Stimulated activated CD8-positive, alpha-beta memory T cell treated with anti-CD3 and anti-CD28 coated beads, Interleukin-4, amount 100 ng/mL, for 1 hour (primary cell): ENCODE measurements at places on chromosomes 3 and 15.

DNA sequence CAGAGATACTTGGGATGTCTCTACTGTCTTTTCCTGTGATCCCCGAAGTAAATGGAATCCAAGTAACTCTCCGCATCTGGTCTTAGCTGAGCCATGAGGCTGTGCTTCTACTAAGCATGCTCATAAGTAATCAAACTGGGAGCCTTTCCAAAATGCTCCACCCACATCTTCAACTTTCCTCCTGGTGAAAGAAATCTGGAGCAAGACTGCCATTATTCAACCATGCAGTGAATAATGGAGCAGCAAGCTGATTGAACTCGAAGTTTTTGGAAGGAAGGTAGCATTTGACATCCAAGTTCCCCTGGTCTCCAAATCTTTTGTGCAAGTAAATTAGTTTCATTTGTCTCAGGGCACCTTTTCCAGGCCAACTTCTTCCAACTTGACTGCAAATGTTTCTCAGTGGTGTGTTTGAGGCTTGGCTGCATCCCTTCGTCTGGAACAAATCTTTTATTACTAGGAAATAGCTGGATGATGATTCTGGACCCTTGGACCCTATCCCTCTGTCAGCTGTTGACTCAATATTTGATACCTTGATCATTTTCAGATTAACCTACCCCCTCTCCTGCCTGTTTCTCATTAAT, 19.4 kb downstream of the GXYLT2 start:
- no peak for DNase-seq

DNA sequence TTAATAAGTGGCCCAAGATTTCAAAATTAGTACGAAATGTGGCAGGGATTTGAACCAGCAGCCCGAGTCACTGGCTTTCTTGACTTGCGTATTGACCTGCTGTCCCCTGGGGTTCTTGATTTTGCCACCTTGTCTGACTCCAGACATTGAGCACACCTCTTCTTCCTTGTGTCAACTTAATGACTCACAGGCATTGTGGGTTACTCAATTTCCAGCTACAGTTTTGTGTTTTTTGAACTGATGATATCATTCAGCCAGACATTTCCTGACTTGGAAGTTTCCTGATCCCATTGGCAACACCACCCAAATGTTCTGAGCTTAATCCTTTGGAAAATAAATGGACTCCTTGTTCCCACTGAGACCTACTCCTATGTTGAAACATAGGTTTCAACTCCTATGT, 64.2 kb downstream of the MOBP start:
- no peak for DNase-seq

DNA sequence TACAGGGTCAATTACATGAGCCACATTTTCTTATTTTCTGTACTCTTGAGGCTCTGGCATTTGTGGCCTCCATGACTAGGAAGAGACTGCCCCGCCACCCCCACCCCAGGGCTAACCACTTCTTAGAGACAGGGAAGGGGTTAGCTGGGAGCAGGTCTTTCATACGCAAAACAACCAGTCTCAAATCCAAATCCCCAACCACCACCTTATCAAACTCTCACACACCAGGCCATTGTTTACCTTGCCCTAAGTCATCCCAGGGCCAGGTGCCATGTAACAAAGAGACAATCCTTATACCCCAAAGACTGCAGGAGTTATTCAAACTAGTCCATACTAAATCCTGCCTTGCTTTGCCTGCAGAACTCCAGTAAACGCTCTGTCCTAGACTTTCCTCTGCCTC, 77.8 kb downstream of the B3GNT5 start:
- DNase-seq, result no peak

- DNase-seq, result no peak
Observed at GRCh38 chr15:98703126-98703685, 54.9 kb downstream of the IGF1R start.

- DNase-seq, result no peak
Observed at GRCh38 chr3:140365872-140366697, 311.8 kb upstream of the TRIM42 start.

DNA sequence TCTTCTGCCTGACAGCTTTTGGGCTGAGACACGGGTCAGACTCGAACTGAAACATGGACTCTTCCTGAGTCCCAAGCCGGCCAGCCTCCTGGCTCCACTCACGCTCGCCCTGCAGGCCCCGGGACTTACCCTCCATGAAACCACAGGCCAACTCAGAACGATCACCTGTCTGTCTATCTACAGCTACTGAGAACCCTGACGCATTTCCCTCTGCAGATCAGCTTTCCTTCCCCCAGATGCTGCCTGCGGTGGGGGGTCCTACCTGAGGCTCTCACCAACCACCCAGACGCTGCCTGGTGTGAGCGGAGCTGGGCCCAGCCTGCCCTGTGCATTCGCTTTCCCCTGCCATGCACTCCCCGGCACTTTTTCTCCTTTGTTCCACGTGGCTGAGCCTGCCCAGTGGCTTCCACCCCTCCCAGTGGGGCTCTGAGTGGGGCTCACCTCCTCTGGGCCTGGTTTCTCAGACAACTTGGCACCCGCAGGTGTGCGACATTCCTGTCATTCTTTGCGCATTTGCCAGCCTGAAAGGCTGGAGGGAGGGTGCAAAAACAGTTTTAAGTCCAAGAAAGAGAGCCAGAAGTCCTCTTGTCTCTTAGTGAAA, 60.2 kb downstream of the PLXNA1 start:
- no peak for DNase-seq

DNA sequence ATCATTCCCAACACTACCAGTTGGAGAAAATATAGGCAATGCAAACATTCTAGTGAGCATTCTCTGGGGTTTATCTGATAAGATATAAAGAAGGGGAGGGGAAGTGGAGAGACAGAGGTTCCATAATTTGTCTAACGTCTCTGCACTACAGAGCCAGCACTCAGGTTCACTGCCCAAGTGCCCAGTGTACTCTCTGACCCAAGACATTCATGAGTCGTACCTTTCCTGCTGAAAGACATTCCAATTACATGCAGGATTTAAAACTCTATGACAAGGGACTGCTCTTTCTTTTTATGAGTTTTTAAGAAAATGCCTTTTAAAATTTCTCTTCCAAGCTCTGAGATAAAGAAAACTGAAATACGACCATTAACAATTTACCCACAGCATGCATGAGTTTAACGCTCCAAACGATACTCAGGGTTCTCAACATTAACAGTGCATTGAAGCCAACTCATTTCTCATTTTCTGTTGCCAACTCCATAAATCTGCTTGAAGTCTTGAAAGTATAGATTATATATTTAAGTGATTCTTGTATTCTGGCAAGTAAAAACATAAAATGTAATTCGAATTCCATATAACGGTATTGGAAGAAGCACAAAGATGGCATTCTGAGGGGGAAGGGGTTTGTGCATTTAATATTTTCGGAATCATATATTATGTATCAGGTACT, 193.4 kb downstream of the SUCLG2 start:
- no peak for DNase-seq

DNA sequence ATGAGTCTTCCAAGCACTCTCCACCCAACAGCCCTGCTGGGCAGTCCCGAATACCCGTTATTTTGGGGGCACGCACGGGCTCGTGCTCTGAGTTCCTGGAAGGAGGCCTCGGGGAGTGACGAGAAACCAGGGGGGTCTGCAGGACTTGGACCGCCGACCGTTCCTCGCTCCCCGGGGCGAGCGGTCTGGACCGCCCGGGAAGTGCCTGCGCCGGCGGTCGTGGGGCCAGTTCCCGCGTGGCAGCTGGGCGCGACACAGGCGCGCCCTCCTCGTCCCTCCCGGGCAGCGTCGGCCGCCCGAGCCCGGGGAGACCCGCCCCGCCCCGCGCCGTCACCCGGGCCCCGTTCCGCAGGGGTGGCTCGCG, 387 bp downstream of the GNB4 start:
- no peak for DNase-seq

DNA sequence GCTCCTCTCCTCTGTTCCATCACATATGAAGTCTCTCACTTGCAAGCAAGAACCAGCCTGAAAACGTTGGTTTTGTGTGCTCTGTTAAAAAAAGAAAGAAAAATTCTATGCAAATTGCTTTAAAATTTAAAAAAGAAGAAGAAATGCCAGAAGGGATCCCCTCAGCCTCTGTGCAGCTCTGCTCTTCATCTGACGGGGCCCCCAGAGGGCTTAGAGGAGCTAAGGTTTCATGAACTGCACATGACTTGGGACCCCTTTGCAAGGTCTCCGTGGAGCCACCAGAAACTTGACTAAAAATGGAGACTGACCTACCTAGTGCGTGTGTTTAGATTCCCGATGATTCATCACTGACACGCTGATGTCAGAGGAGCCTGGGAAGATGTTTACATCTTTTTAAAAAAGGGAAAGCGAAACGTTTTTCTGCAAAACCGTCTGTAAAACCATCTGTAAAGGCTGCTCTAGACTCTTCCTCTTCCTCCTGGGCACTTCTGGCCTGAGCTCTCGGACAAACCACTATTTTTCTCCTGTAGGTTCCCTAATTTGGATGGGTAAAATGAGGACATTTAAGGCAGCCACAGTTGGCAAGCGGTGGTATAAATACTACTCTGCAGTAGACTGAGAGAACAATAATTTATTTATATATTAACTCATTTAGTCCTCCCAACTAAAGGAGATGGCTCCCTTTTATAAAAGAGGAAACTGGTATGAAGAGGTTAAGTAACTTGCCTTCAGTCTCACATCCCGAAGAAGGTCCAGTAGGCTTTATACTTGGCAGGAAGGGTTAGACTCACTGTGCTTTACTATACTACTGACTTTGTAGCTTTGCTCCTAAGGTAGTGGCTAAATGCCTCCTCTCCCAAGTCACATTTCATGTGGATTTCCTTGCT, 67.2 kb upstream of the POLG start:
- no peak for DNase-seq

DNA sequence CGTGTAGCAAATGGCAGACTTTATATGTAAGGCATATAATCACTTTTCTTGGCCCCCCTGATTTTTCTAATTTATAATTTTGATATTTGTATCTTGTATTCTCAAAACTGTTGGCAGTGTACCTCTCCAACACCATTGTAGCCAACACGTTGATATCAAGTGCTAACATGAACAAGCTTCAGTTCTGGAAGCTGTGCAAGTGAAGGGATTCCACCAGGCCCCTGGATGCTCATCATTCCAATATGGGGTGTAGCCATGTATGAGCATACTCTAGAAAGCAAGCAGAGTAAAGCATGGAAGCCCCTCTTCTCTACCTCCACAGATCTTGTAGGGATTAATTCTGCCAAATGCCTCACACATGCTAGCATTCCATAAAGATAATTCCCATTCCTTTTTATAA, 211.3 kb downstream of the MYRIP start:
- no peak for DNase-seq

DNA sequence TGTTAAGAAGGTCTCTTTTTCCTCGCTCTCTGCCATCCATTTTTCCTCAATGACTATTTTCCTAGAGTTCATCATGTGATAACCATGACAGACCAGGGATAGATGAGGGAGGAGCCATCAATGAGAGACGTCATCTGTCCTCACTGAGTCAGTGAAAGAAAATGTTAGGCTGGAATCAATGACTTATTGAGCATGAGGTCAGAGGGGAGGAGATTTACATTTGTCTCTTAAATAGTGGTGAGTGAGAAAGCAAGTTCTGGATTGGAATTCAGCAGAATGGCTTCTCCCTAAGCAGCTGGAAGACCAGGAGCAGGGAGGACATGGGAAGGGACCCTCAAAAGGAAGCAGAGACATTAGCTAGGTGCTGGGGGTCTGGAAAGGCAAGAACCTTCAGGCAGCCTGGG, 28.2 kb upstream of the USP3 start:
- no peak for DNase-seq

GRCh38 chr3:134364936-134365765, 9.1 kb downstream of the AMOTL2 start:
- no peak for DNase-seq

GRCh38 chr3:60803216-60804173, 447.8 kb downstream of the FHIT start:
- DNase-seq, result no peak

- no peak for DNase-seq
Observed at GRCh38 chr15:40594429-40594836, 384 bp downstream of the KNL1 start.

- no peak for DNase-seq
Observed at GRCh38 chr15:90211440-90212143, 10.5 kb downstream of the SEMA4B start.

- no peak for DNase-seq
Observed at GRCh38 chr3:149895339-149895738, 75.4 kb downstream of the PFN2 start.

DNA sequence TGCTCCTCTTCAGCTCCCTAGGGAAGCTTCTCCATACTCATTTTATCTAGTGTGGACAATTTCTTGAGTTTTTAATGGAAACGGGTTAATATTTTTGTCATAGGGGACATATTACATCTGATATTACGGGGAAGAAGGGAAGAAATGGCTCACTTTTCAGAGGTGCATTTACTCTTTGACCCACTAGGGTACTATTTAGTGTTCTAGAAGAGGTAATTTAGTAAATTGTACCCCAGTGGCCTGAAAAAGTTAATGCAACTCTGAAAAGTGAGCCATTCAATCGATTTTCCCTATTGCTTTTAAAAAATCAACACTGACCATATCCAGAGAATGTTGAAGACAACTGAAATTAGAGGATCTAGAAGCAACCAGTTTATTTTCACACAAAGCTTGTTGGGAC, 71.2 kb downstream of the MAP2K5 start:
- no peak for DNase-seq

DNA sequence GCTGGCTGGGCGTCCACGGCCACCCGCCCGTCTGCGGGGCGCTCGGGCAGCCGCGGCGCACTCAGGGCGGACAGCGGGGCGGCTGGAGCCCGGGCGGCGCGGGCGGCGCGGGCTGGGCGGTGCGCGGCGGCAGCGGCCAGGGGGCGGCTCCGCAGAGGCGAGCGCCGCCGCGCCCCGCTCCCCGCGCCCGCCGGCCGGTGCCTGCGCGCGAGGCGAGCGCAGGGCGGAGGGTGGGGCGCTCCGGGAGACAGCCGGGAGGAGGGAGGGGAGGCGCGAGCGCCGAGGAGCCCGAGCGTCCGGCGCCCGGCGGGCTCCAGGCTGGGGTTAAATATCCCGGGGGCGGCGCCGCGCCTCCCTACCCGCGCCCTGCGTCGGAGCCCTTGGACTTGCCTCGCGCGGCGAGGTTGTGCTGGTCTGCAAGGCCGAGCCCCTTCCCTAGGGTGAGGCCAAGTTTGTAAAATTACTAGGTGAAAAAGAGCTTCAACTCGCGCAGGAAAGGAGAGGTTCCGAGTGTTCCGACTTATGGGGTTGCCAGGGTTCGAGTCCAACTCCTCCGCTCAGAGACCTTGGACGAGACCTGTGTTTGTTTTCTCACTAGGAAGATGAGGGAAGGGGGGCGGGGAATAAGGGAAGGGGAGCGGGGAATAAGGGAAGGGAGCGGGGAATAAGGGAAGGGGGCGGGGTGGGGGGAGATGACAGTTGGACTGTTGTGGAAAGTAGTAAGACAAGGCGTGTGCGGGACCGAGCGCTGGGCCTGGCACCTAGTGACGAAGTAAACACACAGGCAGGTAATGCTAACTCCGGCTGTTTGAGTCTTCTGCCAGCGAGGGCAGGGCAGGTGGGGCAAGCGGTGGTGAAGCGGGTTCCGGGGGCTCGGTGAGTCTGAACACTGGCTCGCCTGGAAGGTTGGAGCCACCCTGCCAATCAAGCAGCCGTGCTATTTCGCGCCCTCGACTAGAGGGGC, at the start of gene TNFAIP8L3:
TNFAIP8L3 (minus strand) TSS at position 301 of the 964 bp plus-strand sequence. CDS start 311 bp downstream, outside the sequence.
- no peak for DNase-seq

- no peak for DNase-seq
Observed at GRCh38 chr3:161415506-161416231, 44.4 kb upstream of the SPTSSB start.
